ENCODE measurements at places on chromosomes 3 and 15.
A peak's percentile ranks its signal among the peaks of the same experiment; 100 is the strongest.

GRCh38 chr3:38458796-38459498, 5.3 kb downstream of the ACVR2B start:
- DNase-seq = peak; percentile 78

DNA sequence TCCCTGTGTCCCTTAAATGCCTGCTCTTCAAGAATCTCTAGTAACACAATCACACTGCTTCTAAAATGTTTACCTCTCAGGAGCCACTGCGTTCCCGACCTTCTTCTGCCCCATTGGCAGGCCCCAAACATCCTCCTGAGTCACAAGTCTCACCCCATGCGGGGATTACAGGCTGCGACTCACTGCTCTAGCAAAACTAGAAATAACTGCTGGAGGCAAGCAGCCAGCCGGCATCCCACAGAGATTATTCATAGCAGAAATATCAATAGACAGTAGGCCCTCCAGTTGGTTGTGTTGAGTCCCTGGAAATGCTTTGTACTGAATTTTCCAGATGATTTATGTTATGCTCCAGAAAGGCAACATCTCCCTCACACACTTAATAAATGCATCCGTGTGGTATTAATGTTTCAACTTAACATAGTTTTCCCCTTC, 64.8 kb downstream of the RFTN1 start:
- DNase-seq = peak; percentile 93

GRCh38 chr3:58588030-58588614, 10.9 kb upstream of the FAM107A start:
- no peak for DNase-seq

- DNase-seq = no peak
Measured at GRCh38 chr3:195160908-195161434, 110.0 kb downstream of the XXYLT1 start.

DNA sequence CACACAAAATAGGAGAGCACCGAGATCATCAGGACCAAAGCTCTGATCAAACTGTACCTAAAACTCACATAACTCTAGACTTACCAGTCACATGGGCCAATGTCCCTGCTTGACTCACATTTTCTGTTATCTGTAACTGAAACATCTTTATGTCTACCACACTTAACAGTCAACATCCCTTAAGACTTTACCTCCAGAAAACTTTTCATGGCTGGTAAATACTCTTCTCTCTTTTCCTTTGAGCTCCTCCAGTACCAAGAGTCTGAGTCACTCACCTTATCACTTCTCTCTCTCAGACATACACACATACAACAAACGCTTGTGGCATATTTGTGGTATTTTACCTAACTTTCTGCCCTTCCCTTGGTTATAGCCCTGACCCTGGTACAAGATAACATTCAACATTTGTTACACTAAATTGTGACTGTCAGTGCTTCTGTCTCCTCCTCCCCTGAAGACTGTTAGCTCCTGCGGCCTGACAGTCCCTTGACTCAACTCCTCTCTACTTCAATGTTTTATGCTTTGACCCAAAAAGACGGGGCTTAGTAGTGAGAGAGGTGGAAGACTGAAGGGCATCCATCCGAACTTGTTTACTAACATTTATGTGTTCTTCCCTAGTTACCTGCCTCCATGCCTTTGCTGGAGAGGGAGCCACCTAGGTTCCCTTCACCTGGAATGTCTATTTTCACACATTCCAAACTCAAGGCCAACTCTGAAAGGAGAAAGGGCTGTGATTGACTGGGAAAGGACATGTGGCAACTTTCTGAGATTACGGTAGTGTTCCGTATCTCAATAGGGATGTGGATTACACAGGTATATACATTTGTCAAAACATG, 3.7 kb upstream of the EFHB start:
- DNase-seq = peak; percentile 71
